ENCODE measurements at places on chromosomes 12 and 14. TPM values are rescaled to one million over a fixed set of nuclear protein-coding genes. Genes with fewer than 3 reads are reported as not detected.

DNA sequence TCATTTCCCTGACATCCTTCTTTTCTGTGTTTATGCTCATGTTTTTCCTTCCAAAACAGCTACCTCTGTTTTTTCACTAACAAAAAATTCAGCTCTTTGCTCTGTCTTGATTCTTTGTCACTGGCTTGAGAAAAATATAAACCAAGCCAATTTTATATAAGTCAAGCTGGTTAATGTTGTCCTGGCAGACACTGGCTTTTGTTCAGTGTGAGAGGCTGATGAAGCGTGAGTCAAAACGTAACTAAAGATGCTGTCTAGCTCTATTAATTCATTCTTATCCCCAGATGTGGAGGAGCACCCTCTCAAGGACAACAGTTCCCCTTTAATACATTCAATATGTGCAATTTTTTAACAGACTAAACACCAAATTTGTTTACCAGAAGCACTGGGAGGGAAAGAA lies 15.8 kb downstream of the TSPAN8 start:
- no peak for DNase-seq

- DNase-seq = no peak
These were observed 16.1 kb downstream of the TAMALIN start for GRCh38 chr12:52022841-52023181.

DNA sequence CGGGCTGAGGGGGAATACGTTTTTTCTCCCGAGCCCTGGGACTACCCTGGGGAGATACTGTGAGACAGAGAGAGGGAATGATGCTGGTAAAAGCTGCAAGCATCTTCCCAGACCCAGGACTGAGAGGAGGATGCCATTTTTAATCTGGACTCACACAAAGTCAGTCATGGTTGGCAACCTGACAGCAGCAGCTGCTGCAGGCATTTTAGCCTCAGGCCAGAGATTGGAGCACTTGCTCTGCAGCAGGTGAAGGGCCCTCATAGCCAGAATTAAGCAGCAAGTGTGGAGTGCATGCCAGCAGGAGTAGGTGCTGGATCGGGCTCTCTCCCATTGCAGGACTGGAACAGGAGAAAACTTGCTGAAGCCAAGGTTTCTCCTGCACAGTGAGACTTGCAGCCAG lies 361.1 kb upstream of the CLEC14A start:
- DNase-seq = no peak

- DNase-seq = no peak
These were observed 241.0 kb downstream of the TMEM117 start for GRCh38 chr12:44076871-44077270.

- no peak for DNase-seq
These were observed 7.8 kb upstream of the KRT74 start for GRCh38 chr12:52581481-52581880.

GRCh38 chr12:2552000-2552756 lies 242.6 kb upstream of the FKBP4 start:
- peak; percentile 60 for DNase-seq

GRCh38 chr12:95784915-95785314 lies 5.6 kb downstream of the NTN4 start:
- DNase-seq = no peak

GRCh38 chr12:91513313-91513712 lies 330.7 kb upstream of the DCN start:
- DNase-seq = no peak

DNA sequence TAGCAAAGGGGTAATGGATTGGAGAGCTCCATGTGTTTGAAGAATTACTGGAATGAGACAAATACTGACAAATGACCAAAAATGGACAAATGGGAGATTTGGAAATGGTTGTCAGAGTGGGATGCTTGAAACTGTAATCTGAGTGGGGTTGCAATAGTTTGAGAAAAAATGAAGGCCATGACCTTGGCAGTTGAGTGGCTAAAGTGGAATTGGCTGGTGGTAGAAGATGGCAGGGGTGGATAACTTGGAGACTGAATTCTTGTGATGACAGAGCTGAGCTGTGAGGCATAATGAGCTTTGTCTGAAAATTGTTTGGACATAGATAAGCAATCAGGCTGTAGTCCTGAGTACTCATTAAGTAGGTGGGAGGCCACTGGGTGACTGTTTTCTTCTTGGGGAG lies 222.5 kb upstream of the PRICKLE1 start:
- no peak for DNase-seq

- no peak for DNase-seq
These were observed 142.5 kb downstream of the MSRB3 start for GRCh38 chr12:65420941-65421340.

DNA sequence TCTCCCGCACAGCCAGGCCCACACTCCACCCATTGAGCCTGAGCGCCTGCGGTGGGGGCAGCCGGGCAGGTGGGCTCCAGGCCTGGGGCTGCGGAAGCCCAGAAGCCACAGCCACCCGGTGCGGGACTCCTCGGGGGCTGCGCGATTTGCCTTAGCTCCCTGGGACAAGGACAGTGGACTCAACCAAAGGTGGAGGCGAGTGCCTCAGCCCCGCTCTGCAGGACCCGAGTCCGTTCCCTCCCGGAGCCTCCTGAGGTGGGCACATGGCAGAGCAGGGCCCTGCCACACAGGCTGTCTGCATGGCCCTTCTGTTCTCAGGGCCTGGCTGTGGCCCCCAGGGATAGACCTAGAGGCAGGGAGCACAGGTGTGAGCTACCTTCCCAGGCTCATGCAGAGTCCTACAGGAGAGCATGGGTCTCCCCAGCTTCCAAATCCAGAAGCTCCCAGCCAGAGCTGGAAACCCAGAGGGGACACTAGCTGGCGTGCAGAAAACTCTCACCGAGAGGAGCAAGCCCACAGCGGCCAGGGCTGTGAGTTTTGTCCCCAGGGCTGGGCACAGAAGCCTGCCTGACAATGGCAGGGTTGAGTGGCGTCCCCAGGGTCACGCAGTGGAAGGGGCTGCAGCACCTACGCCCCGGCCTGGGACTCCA lies 22.2 kb upstream of the LRTM2 start:
- DNase-seq = peak; percentile 55

DNA sequence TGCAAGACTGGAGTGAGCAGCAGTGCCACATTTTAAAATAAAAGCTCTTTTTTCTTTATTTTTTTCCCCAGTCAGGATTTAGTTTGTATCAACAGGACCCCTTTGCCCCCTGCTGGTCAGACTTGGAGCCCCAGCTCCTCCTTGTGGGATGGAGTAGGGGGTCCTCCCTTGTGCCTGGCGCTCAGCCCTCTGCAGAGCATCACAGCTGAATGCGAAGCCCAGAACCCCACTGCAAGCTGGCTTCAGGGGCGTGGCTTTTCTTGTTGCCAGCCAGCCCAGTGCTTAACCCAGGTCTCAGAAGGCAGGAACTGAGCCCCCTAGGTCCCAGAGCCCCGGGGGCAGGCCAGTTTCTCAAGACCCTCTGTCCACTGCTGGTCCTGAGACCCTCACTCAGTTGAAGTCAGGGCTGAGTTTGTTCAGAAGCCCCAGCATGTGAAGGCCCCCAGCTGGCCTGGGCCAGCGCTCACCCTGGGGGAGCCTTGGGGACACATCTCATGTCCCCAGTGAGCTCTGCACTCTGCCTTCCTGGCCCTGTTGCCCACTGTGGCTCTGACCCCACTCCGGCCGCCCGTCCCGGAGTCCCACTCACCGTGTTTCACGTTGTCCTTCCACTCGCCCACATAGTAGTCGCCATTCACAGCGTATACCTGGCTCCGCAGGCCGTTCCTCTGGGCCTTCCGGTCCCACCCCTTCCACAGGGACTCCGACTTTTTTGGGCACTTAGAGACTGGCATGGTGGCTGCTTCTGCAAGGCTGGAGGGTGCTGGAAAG lies 519 bp downstream of the MORN3 start:
- DNase-seq = peak; percentile 79

DNA sequence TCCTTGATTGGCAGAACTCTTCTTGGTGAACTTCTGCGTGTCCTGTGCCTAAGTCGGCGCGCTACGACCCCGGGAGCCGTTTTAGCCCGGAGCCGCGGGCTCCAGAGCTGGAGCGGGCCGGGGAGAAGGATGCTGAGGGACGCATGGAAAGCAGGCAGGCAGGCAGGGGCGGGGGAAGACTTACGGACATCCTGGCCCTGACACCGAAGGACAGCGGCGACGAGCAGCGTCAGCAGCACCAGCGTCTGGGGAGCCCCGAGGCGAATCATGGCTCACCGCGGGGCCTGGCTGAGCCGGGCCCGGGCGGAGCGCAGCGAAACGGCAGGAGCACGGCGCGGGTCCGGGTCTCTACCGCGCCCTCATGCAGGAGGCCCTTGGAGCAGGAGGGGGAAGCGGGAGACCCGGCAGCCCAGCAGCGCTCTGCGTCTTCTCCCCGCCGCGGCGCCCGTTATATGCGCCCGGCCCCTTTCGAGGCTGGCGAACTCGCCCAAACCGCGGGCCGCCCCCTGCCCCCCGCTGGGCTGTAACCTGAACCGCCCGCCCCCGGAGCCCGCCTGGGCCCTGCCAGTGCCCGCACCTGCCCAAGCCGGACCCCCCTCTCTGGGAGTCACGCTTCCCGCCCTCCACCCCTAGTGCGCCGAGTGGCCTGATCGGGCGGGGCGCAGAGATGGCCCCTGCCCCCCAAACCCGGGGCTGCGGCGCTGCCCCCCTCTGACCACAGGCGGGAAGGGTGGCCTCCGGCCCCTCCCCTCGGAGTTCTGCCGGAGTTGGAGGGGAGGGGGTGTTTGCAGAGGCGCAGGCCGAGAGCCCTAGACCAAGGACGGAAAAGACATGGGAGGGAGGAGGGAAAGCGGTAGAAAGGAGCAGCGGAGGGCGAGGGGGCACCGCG lies at the start of gene COL2A1:
Gene COL2A1 (minus strand): TSS at position 424 of the 889 bp plus-strand sequence. CDS start 155 bp downstream, at position 269.
- peak; percentile 84 for DNase-seq

DNA sequence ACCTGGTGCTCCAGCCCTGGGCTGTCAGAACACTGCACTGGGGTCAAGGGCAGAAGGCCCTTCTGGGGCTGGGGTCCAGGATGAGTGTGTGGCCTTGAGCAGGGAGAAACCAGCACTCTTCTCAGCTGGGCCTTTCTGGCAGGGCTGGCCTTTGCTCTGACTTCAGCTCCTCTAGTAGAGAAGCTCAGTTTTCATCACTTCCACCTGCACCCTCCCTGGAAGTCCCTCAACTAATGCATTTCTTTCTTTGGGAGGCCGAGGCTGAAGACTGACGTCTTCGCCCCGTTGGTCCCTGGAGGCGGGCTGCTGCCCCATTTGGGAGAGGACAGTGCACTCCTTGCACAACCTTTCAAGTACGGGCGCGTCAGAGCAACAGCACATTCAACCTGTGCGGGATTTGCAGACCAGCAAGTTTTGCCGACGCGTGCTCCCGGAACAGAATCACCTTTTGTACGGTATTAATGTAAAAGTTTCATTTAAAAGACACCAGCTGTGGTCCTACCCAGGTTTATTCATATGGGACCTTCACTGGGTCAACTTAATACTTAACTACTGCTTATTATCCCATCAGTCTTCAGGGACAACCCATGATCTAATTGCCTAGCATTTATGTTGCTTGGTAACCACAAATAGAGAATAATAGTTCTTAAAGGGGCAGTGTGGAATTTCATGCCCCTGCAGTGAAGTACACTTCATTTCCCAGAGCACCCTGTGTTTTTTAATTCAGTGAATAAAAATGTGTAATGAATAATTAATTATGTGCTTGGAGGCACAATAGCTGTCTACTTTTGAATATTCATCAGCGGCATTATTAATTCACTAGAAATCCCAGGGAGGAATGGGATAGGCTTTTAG lies 134.8 kb upstream of the VRK1 start:
- DNase-seq = no peak

DNA sequence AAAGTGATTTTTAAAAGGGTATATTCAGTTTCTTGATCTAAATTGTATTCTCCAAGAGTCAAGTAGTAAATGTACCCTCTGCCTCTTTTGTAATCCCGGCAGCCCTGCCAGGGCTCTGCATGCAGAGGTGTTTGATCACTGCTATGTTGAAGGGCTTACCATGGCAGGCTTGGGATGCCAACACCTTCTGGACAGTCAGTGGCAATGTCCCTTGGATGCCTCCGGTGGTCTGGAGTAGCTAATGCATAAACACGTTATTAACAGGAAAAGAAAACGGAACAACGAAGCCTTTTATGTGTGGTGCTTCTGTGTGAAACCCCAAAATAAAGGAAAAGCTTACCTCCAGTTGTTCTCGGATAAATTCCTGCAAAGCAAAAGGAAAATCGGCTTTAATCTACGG lies 19.9 kb downstream of the EIF2B2 start:
- no peak for DNase-seq

GRCh38 chr12:101678081-101678480 lies 19.4 kb upstream of the CHPT1 start:
- DNase-seq = no peak

DNA sequence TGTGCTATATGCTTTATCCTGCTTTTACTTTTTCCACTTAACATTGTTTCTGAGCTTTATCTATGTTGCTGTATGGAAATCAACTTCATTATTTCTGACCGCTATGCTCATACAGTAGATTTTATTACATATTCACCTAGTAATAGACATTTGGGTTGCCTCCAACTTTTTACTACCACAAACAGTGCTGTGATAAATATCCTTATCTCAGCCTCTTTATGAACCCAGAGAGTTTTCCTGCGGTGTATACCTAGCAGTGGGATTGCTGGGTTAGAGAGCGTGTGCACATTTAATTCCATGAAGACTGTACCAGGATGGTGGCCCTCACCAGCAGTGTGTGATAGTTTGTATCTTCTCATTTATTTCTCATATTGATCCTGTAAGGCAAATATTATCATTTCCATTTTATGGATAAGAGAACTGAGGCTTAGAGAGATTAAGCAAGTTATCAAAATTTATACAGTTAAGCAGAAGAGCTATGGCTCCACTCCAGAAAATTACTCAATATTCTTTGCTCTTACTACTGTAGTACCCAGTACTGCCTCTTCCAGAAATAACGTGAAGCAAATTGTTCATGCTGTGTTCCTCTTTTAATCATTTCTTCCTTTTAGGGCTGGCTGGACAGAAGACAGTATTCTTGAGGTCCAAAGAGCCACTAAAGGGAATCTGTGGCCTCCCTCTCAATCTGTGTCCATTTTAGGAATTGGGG lies 26.3 kb upstream of the CISTR start:
- DNase-seq = no peak

DNA sequence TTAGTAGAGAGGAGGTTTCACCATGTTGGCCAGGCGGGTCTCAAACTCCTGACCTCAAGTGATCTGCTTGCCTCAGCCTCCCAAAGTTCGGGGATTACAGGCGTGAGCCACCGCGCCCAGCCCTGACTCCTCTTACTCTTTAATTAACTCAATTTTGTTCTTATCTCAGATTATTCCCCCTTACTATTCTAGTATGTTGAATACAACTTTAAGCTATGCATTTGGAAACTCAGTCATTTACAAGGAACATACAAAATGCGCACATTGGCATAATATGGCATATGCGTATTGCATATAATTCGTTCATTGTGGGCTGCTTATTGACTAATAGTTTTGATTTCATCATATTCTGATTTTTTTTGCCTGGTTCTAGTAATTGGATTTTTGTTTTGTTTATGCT lies 10.8 kb upstream of the CD163 start:
- no peak for DNase-seq

GRCh38 chr14:28652782-28653181 lies 113.8 kb upstream of the FOXG1 start:
- no peak for DNase-seq

- no peak for DNase-seq
These were observed 23.8 kb upstream of the LTBP2 start for GRCh38 chr14:74635847-74636246.

ANO2 gene
- 4.4 TPM for total RNA-seq

IL26 gene
- not detected for total RNA-seq

KLRC3 gene
- 0.72 TPM for total RNA-seq

PZP gene
- 0.31 TPM for total RNA-seq

Measured in kidney (tissue), 22 donors.